ENCODE measurements at places on chromosomes 7 and 10.

DNA sequence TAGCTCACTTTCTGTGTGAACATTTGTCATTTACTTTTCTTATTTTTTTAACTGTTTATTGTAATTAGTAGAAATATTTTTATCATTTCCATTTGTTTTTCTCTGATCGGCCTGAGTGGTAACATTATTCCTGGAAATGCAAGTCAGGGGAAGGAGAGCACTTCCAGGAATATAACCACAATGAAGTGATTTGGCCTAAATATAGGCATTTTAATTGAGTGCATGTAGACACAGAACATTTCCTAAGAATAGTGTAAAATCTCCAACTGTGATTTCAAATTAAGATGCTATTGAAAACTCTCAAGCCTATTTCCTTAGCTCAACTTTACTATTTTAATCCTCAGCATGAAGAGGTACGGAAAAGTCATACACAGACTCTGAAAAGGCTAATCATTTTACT, 86.5 kb upstream of the SKAP2 start:
- no peak for DNase-seq

DNA sequence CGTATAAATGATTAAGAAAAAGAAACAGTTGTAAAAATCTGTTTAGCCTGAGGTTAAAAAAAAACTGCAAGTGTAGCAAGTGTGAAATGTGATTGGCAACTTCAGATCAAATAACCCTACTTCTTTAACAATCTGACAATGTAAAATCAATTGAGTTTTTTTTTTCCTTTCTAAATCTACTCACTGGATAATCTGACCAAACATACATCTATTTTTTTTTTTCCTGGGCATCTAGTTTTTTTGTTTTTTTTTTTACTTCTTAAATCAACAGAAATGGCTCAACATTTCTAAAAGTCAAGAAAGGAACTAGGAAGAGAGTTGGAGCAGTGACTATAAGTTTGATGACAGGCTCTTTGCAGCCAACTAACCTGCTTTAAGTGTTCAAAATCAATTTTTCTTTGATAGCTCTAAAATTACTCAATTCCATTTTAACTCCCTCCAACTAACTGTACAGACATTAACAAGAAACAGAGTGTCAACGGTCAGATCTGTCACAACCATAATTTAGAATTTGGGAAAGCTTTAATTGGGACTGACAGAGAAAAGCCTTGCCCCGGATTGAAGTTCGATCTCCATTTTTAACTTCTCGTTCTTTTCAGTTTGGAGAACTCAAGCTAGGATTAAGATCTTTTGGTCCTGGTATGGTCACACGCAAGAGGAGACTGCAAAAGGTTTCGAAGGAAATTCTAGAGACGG, 1.2 kb downstream of the ARL3 start:
- no peak for DNase-seq

- DNase-seq, result no peak
Measured at GRCh38 chr10:128567551-128567950, 441.3 kb upstream of the MKI67 start.

DNA sequence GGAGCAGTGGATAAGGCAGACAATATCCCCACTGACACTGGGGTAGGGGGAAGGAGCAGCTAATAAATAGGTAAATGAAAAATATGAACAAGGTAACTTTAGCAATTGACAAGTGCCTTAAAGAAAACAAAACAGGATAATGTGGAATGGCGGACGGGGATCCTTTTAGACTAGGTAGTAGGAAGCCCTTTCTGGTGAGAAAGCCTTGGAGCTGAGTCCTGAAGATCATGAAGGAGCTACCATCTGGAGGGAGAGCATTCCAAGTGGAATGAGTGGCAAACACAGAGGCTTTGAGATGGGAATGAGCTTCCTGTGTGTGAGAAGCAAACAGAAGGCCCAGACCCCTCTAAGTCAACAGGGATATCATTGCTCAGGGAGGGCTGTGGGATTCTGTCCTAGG, 16.0 kb upstream of the ATXN7L1 start:
- no peak for DNase-seq

DNA sequence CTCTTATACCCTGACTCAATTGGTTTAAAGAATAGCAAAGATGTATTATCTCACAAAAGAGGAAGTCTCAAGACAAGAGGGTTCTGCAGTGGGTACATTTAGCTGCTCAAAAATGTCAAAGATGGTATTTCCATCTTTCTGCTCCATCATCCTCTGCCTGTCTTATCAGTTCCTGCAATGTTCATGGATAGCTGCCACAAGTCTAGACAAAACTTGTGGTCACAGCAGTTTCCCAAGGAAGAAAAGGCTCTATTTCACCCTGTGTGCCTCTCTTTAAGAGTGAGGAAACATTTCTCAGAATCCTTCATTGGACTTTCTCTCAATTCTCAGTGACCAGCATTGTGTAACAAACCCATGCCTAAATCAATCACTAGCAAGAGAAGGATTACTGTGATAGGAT, 634.2 kb upstream of the AUTS2 start:
- DNase-seq, result no peak

DNA sequence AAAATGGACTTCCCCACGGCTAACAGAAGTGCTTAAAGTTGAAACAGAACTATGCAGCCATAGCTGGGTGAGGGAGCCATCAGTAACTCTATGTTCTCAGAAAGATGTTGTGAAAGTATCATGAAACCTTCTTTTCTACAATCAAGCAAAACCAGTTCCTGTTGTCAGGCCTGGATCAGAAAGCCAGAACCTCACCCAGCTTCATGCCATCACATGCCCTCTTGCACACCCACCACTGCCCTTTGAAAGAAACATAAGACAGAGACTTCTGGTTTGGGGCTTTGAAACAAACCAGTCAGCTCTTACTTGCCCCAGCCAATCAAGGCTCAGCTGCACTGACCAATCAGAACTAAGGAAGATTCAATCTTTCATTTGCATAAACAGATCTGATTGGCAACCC, 230.8 kb upstream of the FERD3L start:
- DNase-seq, result no peak

GRCh38 chr7:1151156-1151555, 8.8 kb downstream of the ZFAND2A start:
- no peak for DNase-seq

DNA sequence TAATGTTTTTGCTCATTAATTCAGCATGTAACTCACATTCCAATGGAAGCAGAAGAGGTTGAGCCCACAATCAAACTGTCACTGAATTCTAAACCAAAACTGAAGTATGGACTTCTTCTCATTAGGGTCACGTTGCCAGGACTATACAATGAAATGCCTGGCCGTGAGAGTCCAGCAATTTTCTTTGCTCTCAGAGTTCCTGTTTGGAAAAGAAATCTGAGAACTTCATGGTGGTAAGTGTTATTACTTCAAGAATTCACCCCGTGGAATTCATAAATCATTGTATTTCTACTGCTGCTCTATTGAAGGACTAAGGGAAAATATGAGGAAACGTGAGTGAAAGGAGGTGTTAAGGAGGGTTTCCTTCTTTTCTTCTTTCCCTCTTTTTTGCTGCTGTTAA, 441.8 kb upstream of the AKR1E2 start:
- no peak for DNase-seq

- no peak for DNase-seq
Measured at GRCh38 chr10:58094985-58095718, 172.5 kb downstream of the IPMK start.

GRCh38 chr7:74288034-74288881, 949 bp upstream of the CLIP2 start:
- no peak for DNase-seq

DNA sequence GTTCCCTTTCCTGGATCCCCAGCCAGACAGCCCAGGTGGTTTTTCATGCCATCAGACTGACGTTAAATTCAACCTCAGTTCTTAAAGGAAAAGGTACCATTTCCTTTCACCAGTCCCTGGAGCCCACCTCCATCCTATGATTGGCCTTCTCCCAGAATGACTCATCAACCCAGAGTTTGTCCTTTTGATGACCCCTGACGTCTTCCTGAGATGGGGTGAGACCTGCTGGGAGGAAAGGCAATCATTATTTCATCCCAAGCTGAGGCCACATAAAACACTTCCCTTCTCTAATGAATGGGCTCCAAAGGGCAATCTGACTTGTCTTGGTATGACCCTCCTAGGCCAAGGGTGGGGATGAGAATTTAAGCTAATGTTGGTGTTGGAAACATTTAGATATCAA, 750.7 kb downstream of the SUGCT start:
- no peak for DNase-seq

GRCh38 chr7:106426803-106427202, 142.0 kb upstream of the NAMPT start:
- DNase-seq, result no peak

- no peak for DNase-seq
Measured at GRCh38 chr10:92768104-92768503, 78.3 kb downstream of the HHEX start.

GRCh38 chr10:106508950-106509349, 655.6 kb downstream of the SORCS1 start:
- DNase-seq, result no peak

DNA sequence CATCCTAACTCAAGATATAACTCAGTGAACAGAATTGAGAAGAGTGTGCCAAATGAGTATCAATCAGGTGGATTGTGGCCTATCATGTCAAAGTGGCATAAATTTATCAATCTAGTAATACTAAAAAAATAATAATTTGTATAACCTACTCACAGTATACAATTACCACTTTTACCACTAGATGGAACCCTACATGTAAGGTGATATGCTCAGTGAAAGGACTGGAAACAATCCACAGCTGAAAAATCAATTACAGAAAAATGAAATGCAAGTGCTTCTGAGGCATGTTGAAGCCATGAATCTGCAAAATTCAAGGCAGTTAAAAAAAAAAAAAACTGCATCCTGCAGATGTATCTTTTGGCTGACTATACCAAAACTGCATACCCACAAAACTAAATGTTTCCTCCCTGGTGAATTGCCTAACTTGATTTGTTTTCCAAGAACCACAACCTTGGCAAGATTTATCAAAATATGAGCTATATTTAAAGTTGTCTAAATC, 13.9 kb downstream of the ARHGAP19 start:
- no peak for DNase-seq

DNA sequence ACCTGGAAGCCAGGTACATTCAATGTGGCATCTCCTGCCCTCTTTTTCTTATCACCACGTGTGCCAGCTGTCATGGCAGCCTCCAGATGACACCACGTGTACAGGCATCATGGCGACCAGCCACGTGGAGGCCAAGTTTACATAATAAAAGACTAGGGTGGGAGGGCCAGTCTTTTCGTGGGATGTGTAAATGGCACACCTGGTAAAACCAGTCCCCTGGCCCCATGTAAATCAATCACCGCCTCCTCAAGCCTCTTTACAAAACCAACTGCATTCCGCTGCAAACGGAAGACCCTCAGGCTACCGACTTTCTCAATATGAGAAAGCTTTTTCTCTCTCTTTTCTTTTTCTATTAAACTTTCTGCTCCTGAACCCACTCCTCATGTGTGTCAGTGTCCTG, 65.1 kb upstream of the PHF14 start:
- DNase-seq, result no peak

- DNase-seq, result no peak
Measured at GRCh38 chr10:131821378-131822012, 79.3 kb upstream of the PPP2R2D start.

DNA sequence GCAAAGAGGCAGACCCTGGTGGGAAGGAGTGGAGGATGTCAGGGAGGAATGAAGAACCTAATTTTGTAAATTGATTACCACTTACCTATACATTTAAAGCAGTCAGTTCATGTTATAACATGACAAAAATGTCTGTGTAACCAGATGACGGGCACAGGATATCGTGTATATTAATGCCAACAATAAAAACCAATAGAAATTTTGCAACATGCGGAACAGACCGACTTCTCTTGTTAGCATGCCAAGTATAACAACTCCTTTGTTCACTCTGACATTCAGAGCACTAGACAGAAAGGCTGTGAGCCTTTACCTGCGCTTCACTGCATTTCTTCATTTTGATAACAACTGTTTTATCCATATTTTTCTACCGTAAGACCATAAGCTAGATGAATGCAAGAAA, 29.9 kb downstream of the CDK6 start:
- DNase-seq, result no peak

DNA sequence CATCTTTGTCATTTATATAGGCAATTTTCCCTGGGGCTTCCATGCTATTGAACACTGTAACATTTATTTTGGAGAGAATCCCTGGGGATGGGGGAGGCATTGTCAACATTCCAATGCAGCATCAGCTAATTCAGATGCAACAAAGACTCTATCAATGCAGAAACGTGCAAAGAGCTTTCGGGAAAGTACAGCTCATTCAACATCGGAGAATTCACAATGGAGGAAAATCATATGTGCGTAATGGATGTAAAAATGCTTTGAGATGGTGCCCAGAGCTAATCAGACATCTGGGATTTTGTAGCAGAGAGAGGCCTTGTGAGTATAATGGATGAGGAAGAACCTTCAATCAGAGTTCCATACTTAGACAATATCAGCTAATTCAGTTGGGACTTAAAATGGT, 28.3 kb upstream of the FIS1 start:
- DNase-seq, result no peak

DNA sequence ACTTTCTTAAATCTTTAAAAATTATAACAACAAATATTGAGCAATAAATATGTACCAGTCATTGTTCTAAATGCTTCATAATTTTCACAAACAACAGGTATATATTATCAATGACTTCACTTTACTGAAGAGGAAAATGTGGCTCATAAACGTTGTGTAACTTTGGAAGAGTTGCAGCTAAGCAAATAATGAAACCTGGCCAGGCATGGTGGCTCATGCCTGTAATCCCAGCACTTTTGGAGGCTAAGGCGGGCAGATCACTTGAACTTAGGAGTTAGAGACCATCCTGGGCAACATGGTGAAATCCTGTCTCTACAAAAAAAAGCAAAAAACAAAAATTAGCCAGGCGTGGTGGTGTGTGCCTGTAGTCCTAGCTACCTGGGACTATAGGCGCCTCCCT, 71.9 kb upstream of the AMPH start:
- no peak for DNase-seq

All from CD4-positive, alpha-beta T cell treated with Interleukin-1 beta for 1 hour (primary cell).